Stimulated activated CD8-positive, alpha-beta memory T cell treated with anti-CD3 and anti-CD28 coated beads, Interleukin-15, amount 100 ng/mL, for 48 hours (primary cell): ENCODE measurements at places on chromosomes 7 and 10.

DNA sequence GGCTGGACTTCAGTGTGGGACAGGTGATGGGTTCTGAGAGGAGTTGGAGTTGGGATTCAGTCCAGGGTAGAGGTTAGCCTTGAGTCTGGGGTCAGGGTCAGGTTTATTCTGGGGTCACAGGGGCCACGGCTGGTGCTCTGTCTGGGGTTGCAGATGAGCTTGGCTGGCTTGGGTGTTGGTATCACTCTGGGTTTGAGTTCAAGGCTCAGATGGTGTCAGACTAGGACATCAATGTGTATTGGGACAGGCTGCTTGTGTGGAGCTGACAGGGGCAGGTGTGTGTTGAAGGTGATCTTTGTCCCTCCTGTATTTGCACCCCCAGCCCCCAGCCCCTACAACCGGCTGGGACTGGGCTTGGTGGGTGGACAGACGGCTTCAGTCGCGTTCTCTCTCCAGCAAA is 26.8 kb downstream of the TMEM270 start:
- no peak for DNase-seq

DNA sequence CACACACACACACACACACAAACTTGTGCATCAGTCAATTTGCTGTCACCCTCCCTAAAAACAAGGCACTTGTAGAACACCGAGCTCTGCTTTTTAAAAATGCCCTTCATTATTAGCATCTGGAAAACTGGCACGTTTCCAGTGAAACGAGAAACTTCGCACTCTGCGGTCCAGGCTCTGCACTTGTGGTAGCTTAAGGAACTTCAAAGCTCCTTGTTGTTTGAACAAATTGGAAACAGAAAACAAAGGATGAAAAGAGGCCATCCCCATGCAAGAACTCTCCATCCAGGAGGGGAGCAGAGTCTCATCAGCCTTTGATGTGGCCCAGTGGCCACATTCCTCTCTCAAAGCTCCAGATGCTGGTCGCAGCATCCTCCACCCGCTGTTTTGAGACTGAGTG is 105.1 kb downstream of the C10orf90 start:
- DNase-seq = no peak

DNA sequence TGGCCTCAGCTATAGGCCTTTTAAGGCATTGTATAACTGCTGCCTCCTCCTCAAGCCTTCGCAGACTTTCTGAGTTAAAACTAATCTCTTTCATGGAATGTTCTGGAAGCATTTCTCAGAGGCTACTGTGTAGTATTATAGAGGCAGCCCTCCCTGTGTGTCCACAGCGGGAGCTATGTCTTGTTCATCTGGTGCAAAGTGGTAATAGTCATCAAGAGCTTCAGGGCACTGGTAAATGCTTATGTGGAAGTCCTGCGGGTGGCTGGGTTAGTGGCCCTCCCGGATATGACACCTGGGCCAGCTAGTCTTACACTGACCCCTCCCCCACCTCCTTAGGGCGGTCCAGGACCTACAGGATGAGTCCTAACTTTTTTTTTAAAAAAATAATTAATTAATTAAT is 2.2 kb upstream of the ABHD11 start:
- no peak for DNase-seq

DNA sequence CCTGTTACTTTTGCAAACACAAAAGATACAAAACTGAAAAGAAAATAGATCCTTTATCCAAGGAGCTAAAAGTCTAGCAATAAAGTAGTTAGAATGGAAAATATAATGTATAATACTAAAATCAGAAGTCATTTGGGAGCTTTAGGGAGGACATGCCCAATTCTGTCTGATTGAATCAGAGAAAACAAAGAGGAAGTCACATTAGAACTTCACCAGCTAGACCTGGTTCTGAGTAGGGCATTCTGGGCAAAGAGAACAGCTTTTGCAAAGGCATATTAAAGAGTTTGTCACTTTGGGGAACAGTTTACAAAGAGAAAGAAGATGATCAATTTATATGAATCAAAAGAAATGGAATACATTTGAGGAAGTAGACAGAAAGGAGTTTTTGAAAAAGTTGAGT is 107.0 kb upstream of the PRSS1 start:
- no peak for DNase-seq

DNA sequence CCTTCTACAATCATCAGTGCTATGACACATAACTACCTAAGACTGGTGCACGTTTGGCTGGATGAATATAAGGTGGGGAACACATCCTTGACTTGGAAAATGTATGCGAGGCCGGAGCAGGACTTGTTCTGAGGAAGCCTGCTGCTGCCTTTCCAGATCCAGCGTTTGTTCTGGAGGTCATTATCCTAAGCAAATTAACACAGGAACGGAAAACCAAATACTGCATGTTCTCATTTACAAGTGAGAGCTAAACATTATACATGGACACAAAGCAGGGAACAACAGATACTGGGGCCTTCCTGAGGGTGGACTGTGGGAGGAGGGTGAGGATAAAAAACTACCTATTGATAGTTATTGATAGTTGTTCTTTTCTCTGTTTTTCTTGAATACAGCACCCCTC is 10.8 kb upstream of the GALNT11 start:
- DNase-seq = no peak

- no peak for DNase-seq
These were observed 85.1 kb downstream of the SNX13 start for GRCh38 chr7:17855202-17855601.
